GM12892 (cell line): ENCODE measurements at places on chromosomes 12 and 14.

DNA sequence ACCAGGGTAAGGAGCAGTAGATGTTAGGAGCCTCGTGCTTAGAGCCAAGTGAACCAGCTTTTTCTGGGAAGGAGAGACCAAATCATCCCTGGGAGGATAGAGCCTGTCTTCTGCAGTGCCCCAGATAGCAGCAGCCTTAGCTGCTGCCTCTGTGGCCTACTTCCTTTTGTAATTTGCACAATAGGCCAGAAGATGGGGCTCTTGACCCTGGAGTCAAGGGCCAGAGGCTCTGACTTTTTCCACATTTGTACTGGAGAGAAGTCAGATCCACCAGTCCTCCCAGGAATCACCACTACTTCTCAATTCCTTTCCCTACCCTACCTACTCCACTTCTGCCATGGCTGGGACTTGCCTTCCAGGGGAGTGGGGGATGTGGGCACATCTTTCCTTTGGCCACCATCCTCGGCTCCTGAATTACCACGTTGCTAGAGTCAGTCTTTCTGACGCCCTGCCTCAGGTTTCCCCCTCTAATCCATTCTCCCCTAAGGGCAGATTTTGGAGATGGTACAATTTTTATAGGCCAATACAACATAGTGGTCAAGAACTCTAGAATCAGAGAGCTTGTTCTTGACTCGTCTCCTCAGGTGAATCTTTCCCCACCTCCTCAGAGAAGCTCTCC lies 3.3 kb upstream of the SLC4A8 start:
- no peak for DNase-seq

- no peak for DNase-seq
These were observed 368.6 kb downstream of the DPF3 start for GRCh38 chr14:72525087-72525915.

- no peak for DNase-seq
These were observed 166.4 kb downstream of the DUSP6 start for GRCh38 chr12:89185889-89186288.

- no peak for DNase-seq
These were observed 23.0 kb downstream of the BRMS1L start for GRCh38 chr14:35849122-35849521.

- DNase-seq: no peak
These were observed 13.4 kb downstream of the VDR start for GRCh38 chr12:47891356-47891755.

GRCh38 chr12:50924131-50924438 lies 28.3 kb upstream of the HIGD1C start:
- no peak for DNase-seq
